ENCODE measurements at places on chromosomes 11 and 22.

DNA sequence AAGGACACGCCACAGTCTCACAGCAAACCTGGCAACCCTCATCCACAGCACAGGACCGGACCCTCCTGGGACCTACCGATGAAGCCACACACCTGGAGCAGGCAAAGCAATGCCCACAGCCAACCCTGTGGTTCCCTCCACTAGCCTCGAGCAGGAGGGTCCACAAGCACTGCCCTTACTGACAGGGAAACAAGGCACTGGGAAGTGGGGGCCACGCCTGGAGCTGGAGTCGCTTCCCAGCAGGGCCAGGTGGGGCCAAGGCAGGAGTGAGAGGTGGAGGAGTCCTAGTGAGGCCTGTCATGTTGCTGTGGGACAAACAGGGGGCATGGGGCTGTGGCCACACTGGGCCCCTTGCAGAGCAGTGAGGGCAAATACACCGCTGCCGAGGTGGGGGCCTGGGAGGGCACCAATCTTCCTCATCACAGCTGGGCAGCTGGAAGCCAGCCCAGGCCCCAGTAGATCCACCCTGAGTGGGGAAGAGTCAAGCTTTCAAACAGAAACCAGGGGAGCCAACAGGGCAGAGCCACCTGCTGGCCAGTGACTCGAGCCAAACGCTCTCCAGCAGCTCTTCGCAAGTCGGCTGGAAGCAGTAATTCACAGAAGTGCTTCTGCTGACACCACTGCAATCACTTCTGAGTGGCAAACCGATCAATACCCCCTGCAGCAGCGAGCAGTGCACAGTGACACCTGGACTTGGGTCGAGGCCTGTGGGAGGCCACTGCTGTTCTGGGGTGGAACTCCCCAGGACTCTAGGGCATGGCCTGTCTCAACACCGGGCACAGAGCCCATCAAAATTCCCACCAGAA is 13.7 kb downstream of the SULT4A1 start:
- no peak for DNase-seq

DNA sequence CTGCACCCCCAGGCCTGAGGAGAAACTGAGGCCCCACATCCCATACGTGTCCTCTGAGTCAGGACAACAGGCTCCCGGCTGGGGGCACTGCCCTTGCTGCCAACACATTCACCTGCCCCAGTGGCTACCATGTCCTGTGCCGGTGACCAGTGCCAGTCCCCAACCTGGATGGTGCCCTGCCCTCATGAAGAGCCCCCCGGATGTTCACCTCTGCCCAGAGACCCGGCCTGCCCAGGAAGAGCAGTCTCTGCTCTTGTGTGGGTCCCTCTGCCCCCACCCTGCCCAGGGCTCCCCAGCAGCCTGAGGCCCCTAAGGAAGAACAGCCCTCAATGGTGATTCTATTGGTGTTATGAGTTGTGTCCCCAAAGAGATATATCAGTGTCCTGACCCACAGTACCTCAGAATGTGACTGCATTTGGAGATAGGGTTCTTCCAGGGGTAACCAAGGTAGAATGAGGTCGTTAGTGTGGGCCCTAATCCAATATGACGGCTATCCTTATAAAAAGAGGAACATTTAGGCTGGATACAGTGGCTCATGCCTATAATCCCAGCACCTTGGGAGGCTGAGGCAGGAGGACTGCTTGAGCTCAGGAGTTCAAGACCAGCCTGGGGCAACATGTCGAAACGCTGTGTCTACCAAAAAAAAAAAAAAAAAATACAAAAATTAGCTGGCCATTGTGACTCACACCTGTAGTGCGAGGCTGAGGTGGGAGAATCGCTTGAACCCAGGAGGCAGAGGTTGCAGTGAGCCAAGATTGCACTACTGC is 13.2 kb upstream of the DGCR8 start:
- no peak for DNase-seq

GRCh38 chr11:67117672-67118180 is 1.3 kb upstream of the KDM2A start:
- no peak for DNase-seq

- DNase-seq, result no peak
Measured at GRCh38 chr22:33975841-33976240, 55.6 kb upstream of the LARGE1 start.

- no peak for DNase-seq
Measured at GRCh38 chr11:99960536-99960935, 726.6 kb upstream of the ARHGAP42 start.

DNA sequence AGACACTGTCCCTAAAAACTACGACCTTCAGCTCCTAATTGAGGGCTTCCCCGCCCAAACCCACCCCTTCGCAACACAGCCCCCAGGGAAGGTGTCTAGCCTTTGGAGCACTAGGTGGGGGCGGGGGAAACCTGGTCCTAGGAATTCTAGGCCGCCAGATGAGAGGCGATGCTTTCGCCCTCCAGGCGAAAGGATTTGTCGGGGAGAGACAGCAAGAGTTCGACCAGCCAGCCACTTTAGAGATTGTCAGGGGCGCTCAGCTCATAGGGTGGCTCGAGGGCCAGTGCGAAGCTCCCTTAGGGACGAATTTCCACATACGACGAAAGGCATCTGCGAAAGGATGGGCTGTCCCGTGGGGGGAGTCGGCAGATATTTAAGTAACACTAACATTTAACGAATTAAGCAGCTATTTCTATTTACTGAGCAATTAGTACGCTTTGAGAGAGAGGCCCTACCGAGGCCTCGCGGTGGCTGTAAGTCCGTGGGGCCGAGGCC is 5.3 kb downstream of the CD248 start:
- no peak for DNase-seq

DNA sequence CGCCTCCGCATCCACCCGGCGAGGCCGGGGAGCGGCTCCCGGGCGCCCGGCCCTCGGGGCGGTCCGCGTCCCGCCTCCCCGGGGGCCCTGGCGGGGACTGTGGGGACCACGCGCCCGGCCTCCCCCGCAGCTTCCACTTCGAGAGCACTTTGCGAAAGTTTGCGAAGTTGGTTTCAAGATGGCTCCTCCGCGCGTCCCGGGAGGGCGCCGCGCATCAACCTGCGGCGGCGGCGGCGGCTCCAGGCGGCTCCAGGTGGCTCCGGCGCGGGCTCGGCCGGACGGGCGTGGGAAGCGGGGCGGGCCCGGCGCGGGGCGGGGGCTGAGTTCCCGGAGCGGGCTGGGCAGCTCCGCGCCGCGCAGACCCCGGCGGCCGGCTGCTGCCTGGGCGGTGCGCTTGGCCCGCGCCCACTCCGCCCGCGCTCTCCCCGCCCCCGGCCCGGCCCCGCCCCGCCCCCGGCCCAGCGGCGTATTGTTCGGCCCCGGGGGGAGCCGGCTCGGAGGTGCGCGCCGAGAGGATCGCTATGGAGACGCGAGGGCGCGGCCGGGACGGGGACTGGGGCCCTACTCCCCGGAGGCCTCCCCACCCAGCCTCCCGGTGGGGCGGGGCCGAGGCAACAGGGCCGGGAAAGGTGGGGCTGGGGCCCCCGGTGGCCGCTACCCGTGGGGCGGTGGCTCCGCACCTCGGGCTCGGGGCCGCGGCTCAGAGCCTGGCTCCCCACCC is at the start of gene CELSR1:
TSS of gene CELSR1 (minus strand) at position 396 of the 721 bp plus-strand sequence. CDS start 450 bp downstream, outside the sequence.
- no peak for DNase-seq

DNA sequence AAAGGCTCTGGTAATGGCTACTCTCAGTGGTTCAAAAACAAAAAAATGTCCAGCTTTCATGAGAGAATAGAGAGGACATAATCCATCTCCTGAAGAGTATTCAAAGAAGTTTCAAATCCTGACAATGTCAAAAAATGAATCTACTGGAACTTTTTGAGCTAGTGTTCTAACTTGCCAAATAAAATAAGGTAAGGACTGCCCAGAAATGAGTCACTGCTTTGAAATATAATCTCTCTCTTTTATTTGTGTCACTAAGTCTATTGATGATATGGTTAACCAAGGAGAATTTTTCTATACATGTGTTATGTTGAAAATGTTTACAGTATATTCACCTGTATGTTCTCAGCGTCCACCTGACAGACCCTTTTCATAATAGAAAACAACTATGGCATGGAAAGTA is 3.4 kb downstream of the GUCY1A2 start:
- no peak for DNase-seq

DNA sequence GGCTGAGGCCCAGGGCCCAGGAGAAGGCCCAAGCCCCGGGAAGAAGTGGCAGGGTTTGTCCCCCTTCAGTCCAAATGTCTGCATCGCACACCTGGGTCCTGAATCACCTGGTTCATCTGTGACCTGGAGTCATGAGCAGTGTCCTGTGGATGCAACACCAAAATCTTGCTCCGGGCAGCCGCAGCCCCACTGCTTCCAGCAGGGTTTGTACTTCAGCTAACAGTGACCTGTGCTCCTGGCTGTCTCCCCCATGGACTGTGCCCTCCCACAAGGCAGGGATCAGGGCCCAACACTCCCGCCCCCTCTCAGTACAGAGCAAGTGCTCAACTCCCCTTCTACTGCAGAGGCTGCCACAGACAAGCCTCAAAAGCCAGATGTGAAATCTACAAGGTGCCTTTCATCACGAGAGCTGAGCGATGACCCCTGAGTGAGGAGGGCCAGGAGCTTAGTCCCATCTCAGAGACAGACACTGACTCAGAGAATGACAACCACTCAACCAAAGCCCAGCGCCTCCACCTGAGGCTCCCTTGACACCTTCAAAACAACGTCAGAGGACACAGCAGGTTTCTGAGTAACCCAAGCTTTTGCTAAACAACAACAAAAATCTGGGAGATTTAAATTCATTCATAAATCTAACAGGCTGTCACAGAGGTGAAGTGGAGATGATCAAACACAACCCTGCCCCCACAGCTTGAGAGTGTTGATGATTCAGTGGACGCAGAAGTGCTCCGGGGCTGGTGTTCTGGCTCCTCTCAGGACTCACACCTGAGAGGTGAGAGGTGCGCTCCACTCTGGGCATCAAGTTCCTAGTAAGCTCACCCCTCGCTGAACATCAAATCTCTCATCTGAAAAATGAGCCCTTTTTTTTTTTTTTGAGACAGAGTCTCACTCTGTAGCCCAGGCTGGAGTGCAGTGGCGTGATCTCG is 3.4 kb downstream of the KIAA0930 start:
- DNase-seq, result no peak

DNA sequence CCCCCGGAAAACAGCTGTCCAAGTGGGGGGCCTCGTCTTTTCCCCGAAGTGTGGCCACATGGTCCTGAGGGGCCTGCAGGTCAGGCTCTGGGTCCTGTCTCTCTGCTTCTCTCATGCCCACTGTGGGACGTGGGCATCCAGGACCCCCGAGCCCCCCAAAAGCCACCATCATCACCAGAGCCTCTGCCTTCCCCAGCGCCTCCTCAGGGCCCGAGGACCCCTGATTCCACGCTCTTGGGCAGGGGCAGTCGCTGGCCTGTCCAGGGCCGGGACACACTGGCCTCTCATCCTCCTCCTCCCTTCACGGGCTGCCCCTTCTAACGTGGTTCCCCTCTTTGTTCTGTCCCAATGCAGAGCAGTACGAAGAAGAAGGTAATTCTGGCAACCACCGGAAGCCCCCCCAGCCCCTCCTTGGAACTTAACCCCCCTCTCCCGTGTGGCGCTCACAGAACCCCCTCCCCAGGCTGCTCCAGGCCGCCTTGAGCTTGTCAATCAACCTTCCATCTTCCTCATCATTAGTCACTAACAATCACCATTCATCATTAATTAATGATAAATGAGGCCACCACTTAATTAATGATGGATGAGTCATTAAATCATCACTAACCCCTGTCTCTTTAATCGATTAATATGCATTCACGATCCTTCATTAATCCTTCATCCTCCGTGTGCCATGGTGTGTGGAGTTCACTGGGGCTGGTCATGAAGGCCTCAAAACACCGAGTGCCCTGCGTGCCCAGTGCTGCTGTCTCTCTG is 3.9 kb downstream of the TNNT3 start:
- no peak for DNase-seq

DNA sequence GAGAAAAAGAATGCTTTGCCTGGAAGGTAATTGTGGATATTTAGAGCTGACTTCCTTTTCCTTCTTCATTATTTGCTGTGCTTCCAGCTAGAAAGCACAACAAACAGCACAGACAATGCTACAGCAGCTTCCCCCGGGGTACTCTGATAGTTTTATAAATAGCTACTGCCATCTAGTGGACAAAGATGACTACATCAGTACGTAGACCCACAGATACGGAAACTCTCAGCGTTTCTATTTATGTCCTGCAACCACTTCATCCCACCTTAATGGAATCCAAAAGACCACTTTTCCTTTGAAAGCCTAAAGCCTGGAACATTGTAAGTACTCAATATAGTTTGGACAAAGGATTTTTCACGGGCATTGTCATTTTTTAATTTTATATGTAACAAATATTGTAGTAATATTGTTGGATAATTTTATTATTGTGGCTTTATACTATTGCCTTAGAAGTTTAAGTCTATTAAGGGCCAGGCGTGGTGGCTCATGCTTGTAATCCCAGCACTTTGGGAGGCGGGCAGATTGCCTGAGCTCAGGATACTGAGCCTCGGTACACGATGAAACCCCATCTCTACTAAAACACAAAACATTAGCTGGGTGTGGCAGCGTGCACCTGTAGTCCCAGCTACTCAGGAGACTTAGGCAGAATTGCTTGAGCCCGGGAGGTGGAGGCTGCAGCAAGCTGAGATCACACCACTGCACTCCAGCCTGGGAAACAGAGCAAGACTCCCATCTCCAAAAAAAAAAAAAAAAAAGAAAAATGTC is 7.5 kb downstream of the HSPA8 start:
- DNase-seq, result no peak

DNA sequence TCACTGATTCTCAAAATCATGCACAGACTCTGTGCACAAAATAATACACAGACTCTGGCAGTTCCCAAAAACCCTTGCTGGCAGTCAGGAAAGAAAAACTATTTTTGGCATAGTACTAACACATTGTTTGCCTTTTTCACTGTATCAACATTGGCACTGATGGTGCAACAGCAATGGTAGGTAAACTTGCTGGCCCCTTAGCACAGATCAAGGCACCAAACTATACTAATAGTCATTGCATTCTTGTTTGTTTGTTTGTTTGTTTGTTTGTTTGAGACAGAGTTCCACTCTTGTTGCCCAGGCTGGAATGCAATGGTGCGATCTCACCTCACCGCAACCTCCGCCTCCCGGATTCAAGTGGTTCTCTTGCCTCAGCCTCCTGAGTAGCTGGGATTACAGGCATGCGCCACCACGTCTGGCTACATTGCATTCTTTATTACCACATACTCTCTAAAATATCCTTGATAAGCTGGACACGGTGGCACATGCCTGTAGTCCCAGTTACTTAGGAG is 81.0 kb upstream of the SLC6A5 start:
- DNase-seq, result no peak

DNA sequence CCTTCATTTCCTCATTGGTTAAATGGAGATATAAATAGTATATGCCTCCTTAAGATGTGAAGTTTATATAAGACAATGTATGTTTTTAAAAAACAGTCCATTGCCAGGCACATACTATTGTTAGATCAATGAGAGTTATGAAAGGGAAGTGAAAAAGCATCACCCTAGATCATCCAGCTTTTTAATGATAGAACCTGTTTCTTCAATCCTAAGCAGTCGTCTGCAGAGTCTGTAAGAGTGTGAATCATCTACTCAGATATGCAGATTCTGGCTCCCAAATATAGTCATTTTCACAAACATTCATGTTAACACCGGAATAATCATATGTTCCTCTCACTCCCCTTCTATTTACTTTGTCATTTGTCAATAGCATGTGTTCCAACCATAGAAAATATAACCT is 65.3 kb upstream of the SLN start:
- DNase-seq, result no peak

Measured in hippocampal formation (tissue), 2 donors.